ENCODE measurements at places on chromosomes 16 and 17. TPM values are rescaled to one million over a fixed set of nuclear protein-coding genes. Genes with fewer than 3 reads are reported as not detected.

- no peak for DNase-seq
Measured at GRCh38 chr17:75404223-75404730, 1.2 kb downstream of the GRB2 start.

PRSS22 gene
- total RNA-seq: 9.5 TPM

- peak; percentile 9 for DNase-seq
Measured at GRCh38 chr17:65515959-65516948, 45.2 kb downstream of the AXIN2 start.

PGAP6 gene
- total RNA-seq: 87.2 TPM

DNA sequence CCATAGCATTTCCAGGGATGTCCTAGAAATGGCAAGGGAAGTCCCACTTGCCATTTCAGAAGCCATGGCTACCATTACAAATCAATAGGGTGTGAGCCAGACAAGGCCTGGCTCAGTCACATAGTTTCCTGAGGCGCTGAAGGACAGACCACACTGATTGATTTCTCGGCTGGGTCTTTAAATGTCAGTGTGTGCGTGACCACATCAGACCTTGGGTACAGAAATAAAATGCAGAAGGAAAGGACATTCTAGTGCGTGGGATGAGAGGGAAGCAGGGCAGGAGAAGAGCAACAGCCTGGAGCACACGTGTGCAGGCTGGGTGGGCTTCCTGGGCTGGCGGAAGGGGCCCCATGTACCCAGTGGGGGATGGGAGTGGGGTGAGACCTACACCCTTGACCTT lies 58.7 kb upstream of the LYRM9 start:
- no peak for DNase-seq

DNA sequence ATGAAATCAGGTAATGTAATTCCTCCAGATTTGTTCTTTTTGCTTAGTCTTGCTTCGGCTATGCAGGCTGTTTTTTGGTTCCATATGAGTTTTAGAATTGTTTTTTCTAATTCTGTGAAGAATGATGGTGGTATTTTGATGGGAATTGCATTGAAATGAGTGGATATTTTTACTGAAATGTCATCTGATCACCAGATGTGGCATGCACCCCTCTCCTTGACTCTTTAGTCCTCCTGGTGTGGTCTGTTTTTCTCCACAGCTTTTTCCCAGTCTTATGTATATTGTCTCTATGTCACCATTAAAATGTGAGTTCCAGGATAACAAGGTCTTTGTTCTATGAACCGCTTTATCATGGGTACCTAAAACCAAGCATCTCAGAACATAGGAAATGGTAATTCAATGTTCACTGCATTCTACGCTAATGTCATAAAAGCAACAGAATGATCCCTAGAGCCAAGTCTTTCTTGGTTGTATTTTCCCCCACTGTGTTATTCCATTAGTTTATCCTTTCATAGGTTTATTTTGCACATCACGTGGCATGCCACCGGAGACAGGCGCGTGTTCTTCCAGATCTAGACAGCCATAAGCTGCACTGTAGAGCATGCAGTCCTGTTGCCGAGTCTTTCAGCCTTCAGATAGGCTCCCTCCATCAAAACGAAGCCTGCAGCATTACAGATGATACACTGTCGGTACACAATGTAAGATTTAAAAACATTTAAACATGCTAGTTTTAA lies 172.5 kb downstream of the RPTOR start:
- DNase-seq: no peak
